ENCODE measurements at places on chromosomes 6 and 20. TPM values are rescaled to one million over a fixed set of nuclear protein-coding genes. Genes with fewer than 3 reads are reported as not detected.

Gene BCAS1
- total RNA-seq, result 2.4 TPM

Gene PRKN
- total RNA-seq, result 7.0 TPM

Gene TDRD6
- total RNA-seq, result 1.4 TPM

Gene WASF1
- total RNA-seq, result 11.8 TPM

Gene GLP1R
- 0.72 TPM for total RNA-seq

Gene KCNG1
- 1.3 TPM for total RNA-seq

Gene RIN2
- total RNA-seq, result 37.3 TPM

Gene AKAP12
- total RNA-seq, result 107 TPM

Gene HDGFL1
- not detected for total RNA-seq

Gene SLC22A23
- 13.7 TPM for total RNA-seq

Gene OR5V1
- total RNA-seq, result not detected

Gene MRAP2
- total RNA-seq, result 32.9 TPM

Gene EDN3
- 22.7 TPM for total RNA-seq

Gene PI16
- 25.3 TPM for total RNA-seq

Gene MUC21
- 6.9 TPM for total RNA-seq
